ENCODE measurements at places on chromosomes 7 and 10.

- no peak for DNase-seq
These were observed 40.9 kb downstream of the PDSS1 start for GRCh38 chr10:26738301-26738911.

DNA sequence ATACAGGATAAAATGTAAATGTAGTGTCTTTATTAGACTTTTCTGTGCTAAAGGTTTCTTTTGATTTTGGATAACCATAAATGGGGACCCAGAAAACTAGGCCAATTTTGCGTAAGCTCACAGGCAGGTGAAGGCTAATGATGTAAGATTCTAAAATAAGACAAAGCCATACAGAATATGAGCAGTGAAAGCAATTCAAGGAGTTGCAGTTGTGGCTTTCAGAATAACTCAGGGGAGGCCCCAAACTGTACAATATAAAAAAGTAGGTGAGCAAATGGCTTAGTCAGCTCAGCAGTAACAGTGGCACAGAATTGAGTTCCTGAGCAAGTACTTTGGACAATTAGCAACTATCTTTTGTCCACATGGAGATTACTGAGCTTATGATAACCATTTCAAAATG is 81.7 kb upstream of the NRP1 start:
- no peak for DNase-seq

DNA sequence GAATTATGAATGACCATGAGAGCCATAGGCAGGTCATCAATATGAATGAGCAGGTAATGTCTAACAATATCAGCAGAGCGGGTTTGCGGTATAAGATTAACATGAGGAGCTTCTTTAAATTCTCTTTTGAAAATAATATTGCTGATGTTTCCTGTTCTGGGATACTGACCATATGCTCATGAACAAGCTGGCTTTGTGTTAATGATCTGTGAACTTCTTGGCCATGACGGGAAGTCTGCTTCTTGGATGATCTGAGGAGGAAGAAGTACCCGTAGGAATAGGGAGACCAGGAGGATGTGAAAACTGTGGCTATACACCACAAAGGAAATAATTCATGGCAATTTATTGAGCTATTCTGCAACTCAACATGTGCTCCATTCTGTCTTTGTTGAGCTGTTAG is 38.6 kb downstream of the ITGA8 start:
- no peak for DNase-seq

DNA sequence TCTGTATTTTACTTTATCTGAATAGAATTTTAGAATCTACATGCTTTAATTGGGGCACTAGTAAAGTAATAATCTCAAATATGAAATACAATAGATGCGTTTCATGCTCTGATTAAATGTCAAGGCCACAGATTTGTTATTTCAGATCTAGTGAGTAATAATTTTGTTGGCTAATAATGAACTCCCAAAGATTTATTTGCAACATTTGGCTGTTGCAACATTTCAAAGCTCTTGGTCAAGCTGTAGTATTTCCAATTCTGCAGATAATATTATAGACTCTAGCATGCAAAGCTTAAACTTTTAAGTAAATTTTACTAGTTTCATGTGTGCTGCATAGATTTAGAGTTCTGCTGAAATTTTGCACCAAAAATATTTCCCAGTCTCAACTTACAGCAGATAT is 16.7 kb downstream of the LRRN3 start:
- no peak for DNase-seq

- no peak for DNase-seq
These were observed 15.9 kb downstream of the ZNF783 start for GRCh38 chr7:149277871-149278270.

DNA sequence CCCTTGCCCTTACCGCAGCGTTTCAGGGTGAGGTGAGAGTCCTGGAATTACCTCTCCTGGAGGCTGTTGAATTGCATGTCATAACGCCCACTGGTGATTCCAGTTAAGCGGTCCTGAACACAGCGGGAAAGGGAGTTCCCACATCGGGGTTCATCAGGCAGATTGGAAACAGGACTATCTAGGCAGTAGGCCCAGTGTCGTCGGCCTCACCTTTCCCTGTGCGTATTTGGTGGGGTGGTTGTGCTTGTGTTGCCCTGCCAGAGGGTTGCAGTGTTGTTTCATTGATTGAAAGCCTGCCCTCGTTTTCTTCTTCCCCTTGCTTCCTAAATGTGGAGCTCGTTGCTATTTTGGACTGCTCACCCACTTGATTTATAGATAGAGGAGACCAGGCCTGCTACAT is 10.6 kb upstream of the SUN1 start:
- DNase-seq = no peak

DNA sequence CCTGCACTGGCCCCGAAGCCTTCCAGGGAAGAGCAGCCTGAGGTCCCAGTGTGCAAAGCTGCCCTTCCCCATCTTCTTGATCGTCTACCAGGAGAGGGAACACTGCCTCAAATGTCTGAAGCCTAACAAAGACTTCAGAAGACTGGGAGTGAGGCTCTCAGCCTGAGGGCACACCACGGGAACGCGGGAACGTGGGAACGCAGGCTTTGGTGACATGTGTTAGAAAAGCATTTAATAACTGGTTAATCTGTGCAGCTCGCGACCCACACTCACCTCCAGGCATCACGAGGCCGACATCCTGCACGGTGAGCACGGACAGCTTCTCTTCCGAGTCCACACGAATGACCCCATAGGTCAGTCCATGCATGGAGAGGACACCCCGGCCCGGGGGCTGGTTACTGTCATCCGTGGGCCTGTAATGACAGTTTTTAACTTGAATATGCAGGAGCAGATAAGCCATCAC is 234.0 kb downstream of the ZMYND11 start:
- DNase-seq = no peak

- no peak for DNase-seq
These were observed 176.4 kb downstream of the THSD7A start for GRCh38 chr7:11655642-11656041.

DNA sequence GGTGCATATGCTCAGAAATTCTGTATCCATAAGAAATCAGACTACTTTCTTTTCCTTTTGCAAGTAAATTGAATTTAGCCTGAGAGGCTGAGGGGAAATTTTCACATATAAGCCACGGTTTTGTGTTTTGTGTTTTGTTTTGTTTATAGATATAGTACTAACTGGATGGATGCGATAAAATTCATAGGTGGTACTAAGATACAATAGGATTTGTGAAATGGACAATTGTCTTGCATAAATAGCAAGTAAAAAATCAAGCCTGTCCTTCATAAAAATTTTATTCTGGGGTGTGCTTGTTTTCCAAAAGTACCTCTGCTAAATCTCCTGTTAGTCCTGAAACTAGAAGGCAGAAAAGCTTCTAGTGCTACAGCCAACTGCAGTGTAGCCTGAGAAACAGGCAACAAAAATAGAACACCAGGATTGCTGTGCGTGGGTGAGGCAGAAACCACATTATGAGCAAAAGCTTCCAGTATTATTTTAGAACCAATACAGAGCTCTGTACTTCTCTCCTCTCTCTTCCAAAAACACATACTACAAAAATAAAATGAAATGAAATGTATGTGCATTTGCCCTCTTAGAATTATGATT is 634 bp upstream of the HDAC9 start:
- DNase-seq = no peak

DNA sequence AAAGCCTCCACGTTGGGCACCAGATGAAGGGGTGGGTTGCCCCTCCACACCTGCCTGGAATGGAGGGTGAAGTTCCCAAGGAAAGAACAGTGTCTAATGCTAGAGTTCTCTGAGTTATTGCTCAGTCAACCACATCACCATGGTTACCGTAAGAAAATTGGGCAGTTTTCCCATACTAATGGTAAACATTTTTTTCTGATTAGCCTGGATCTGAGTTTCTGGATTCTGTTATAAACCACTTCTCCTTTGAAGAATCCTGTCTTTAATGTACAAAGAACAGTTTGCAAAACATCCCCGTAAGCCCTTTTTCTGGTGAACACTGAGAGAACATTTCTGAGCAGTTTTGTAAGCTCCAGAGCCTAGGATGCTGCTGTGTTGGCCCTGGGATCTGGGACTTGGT is 45.5 kb downstream of the ABCC2 start:
- DNase-seq = peak; percentile 23

- DNase-seq = no peak
These were observed 112.1 kb downstream of the SGMS1 start for GRCh38 chr10:50511492-50512213.

DNA sequence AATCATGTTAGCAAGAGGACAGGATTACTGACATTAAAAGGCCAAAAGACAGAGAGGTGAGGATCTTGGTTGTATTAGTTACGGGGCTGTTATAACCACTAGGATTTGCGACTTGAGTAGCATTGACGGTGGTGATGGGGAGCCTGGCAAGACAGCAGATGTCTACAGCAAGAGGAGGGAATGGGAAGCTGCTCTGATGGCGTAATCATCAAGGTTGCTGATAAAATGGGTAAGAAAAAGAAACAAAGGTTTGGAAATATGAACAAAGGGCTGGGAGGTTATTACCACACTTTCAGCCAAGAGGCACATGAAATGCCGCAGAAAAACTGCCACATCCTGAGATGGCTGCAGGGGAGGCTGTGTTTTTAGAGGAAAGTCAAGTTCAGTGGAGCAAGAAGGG is 33.9 kb downstream of the TMEM229A start:
- DNase-seq = no peak

- DNase-seq = no peak
These were observed 104.1 kb upstream of the FERD3L start for GRCh38 chr7:19249281-19249680.

- no peak for DNase-seq
These were observed 20.0 kb downstream of the SEPTIN7 start for GRCh38 chr7:35820858-35821257.

GRCh38 chr10:91797048-91797690 is 1.1 kb upstream of the TNKS2 start:
- DNase-seq = no peak

GRCh38 chr7:26191233-26191973 is 9.1 kb downstream of the HNRNPA2B1 start:
- no peak for DNase-seq

GRCh38 chr10:11560076-11560709 is 51.3 kb downstream of the USP6NL start:
- DNase-seq = no peak

DNA sequence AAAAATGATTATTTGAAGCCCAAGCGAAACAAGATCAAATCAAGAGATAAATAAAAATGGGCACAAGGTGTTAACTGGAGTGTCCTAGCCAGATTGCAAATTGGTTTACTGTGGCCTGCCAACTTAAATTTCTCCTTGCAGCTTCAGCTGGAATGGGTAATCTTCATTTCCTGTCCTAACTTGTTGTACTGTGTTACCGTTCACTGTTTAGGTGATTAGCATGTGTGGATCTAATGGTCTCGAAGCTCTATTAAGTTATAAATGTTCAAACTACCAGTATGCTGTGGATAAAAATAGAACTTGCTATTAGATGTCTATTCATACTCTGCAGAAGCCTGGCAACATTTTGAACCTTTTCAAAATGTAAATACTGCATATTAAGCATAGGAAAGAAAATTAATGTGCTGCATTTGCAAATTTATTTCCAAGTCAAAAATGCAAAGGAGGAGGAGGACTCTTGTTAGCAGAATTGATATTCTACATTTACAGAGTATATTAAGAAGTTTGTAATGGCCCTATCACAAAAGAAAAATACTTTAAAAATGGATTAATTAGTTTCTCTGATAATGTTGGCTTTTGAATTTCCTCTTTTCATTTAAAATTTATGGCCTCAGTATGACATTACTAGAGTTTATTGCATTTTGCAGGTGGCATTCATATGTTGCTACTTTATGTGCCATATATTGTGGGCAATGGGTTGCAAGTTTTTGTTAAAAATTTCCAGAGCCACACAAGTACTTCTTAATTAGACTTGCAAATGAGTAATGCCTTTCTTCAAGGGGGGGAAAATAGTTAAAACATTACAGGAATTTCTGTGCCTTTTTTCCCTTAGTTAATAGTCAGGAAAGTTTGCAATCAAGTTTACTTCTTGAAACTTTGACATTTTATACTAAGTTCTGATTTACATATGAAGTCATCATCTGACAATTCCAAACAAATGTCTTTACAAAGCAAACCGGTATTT is 92.1 kb downstream of the CABCOCO1 start:
- no peak for DNase-seq

GRCh38 chr10:82251222-82251906 is 376.4 kb downstream of the NRG3 start:
- DNase-seq = no peak

DNA sequence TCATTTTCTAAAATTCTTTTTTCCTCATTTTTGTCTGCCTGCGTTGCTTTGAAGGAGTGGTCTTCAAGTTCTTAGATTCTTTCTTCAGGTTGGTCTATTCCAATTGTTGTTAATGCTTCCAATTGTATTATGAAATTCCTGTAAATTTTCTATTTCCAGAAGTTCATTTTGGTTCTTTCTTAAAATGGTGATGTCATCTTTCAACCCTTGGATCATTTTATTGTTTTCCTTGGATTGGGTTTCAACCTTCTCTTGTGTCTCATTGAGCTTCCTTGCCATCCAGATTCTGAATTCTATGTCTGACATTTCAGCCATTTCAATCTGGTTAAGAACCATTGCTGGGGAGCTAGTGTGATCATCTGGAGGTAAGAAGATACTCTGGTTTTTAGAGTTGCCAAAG is 33.1 kb downstream of the PNLIPRP2 start:
- no peak for DNase-seq

DNA sequence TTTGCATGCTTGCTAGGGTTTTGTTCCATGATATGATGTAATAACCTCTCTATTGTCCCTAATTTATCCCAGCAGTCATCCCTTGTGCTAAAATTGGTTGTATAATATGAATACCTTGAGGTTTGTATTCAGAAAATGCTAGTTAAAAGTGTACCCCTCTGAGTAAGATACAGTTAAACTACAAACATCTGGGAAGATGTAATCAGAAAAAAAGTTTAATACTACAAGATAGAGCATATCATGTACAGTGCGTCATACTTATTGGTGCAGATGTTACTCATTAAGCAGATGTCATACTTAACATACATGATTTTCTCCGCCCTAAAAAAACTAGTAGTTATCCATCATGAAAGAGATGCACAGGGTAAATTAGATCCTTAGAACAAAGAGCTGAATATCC is 336.1 kb upstream of the KCND2 start:
- DNase-seq = no peak

DNA sequence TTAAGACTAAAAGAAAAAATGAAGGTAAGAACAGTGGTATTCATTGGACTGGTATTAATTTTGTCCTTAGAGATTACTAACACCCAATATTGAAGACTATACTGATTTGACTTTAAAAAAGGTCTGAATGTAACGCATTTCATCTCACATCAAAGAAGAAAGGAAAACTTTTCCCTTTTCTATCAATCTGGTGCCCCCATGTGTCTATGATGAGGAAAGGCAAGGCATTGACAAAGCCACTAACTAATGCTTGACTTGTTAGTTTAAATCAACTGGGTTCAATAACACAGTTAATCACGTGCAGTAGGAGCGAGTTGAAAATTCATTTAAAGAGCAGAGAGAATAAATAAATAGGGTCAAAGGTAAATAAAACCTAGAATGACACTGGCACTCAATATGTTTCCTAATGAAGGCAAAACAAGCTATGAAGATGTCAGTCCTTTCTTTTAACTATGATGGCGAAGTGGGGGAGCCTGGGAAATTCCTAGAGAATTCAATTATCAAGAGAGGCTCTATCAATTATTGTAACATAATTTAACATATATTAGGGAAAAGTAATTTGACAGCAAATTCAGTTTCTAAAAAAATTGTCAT is 180.9 kb downstream of the ANK3 start:
- peak; percentile 10 for DNase-seq

GRCh38 chr10:55144001-55144400 is 343.0 kb upstream of the PCDH15 start:
- no peak for DNase-seq

- DNase-seq = no peak
These were observed 21.5 kb downstream of the GET4 start for GRCh38 chr7:897771-898376.
